GM23248 (cell line): ENCODE measurements at places on chromosomes 7 and 10. TPM values are rescaled to one million over a fixed set of nuclear protein-coding genes. Genes with fewer than 3 reads are reported as not detected.
A peak's percentile ranks its signal among the peaks of the same experiment; 100 is the strongest.

DNA sequence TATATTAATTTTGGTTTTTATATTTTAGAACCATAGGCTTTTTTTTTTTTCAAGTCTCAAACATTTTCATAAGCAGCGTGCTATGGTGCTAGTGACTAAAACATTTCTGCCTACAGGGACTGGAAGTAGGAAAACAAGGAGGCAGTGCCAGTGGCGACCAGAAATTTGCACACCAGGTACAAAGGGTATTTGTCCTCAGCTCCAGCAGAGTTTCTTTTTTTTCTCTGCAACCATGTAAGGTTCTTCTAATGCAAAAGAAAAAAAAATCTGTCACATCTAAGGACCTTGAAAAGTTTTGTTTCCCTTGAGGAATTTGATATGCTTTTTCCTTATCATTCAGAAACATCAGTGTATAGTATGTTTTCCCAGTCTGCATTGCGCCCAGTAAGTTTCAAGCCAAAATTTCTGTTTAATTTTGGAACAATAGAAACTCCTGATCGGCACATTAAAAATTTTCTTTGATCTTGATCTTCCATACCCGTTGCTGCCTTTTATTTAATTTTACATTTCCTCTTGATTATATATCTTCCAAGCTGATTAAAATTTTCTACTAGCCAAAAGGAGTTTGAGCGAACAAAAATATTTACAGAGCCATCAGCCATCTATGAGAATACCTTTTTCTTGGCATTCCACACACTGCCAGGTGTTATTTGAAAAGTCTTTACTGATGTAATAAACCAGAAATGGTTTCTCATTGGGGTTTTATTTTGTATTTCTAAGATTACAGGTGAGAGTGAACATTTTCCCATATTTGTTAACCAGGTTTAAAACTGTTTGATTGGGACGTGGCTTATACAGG lies 956 bp upstream of the KLHDC10 start:
- H3K4me3 ChIP-seq, result peak overlapping the region; percentile 97
- DNase-seq, result no peak
- H3K36me3 ChIP-seq, result no peaks in the 10 kb centered on the region
- H3K27me3 ChIP-seq, result no peaks in the 10 kb centered on the region

- H3K36me3 ChIP-seq, result no peaks in the 10 kb centered on the region
- H3K27me3 ChIP-seq, result no peaks in the 10 kb centered on the region
- DNase-seq, result no peak
- no peak overlapping the region for H3K27ac ChIP-seq
- H3K4me1 ChIP-seq, result no peaks in the 10 kb centered on the region
- H3K4me3 ChIP-seq, result no peak overlapping the region
These were observed 272.8 kb downstream of the ELFN1 start for GRCh38 chr7:1942941-1943289.

- DNase-seq, result peak; percentile 25
- peaks cover 30% of the 10 kb centered on the region for H3K36me3 ChIP-seq
- peak overlapping the region; percentile 13; the same call in 1 of the 2 replicates for H3K27ac ChIP-seq
- no peak overlapping the region for H3K4me3 ChIP-seq
- H3K27me3 ChIP-seq, result no peaks in the 10 kb centered on the region
- peaks cover 14% of the 10 kb centered on the region for H3K4me1 ChIP-seq
These were observed 85.4 kb upstream of the GSDME start for GRCh38 chr7:24842449-24843241.

DNA sequence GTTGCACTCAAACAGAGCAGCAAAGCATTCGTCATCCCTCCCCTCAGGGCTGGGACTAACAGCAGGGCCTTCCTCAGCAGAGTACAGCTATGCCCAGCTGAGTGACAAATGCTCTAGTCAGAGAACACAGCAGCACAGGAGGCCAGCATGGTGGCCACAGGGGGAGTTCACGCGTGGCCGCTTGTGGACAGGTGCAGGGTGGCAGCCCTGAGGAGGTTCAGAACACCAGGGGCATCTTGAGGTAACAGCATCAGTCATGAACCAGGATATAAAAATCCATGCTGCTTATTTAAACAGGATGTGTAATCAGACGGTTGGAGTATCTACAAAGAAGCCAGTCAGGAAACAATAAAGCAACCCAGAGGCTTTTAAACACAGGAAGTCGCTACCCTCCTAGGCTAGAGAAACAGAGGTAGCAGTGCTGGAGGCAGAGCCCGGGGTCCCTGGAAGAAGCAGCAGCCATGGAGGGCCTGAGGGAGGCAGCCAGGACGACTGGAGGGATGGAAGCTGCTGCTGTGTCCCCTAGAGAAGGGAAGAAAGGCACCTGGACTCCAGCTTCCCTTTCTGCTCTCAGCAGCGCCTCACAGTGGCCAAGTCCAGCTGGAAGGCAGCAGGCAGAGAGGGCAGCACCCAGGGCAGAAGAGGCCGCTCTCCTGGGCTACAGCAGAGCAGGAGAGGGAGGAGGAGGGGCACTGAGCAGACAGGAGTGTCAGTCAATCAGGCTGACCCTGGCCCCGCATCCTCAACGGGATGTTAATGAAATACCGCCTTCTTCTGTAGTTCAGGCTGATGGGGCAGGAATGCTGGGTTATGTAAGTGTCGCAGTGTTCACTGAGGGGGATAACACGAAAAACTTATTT lies 70.8 kb upstream of the UCN3 start:
- H3K4me3 ChIP-seq, result no peak overlapping the region
- H3K4me1 ChIP-seq, result peaks cover 14% of the 10 kb centered on the region
- no peaks in the 10 kb centered on the region for H3K36me3 ChIP-seq
- peak overlapping the region; percentile 50 for H3K27ac ChIP-seq
- DNase-seq, result peak; percentile 62
- H3K27me3 ChIP-seq, result no peaks in the 10 kb centered on the region

- no peak for DNase-seq
- H3K27me3 ChIP-seq, result no peaks in the 10 kb centered on the region
- no peak overlapping the region for H3K27ac ChIP-seq
- no peaks in the 10 kb centered on the region for H3K36me3 ChIP-seq
- H3K4me3 ChIP-seq, result no peak overlapping the region
- peaks cover 1% of the 10 kb centered on the region; the same call in 1 of the 2 replicates for H3K4me1 ChIP-seq
These were observed 132.7 kb upstream of the YAE1 start for GRCh38 chr7:39433550-39433949.

The EBF3 gene
- 0.25 and 0.43 TPM in 2 replicates for total RNA-seq

DNA sequence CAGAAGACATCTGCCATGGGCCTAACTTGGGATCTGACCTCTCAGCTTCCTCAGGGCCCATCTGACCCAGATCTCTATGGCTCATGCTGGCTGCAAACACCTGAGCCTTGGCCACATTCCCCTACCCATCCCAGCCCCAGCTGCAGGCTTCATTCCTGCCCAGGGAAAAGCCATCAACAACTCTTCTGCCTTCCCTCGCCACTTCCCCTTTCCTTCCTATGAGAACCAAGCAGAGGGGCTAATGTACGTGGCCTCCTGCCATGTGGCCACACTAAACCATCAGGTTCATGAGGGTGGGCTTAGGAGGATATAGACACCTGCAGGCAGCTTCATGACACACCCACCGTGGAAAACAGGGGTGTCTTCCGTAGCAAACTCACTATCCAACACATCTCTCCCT lies 312.2 kb downstream of the GALNT17 start:
- no peaks in the 10 kb centered on the region for H3K27me3 ChIP-seq
- DNase-seq, result no peak
- H3K36me3 ChIP-seq, result no peaks in the 10 kb centered on the region
- H3K4me3 ChIP-seq, result no peak overlapping the region

GRCh38 chr7:128192497-128193142 lies 48.5 kb upstream of the LEP start:
- H3K36me3 ChIP-seq, result no peaks in the 10 kb centered on the region
- DNase-seq, result no peak
- H3K27me3 ChIP-seq, result peaks cover 21% of the 10 kb centered on the region

DNA sequence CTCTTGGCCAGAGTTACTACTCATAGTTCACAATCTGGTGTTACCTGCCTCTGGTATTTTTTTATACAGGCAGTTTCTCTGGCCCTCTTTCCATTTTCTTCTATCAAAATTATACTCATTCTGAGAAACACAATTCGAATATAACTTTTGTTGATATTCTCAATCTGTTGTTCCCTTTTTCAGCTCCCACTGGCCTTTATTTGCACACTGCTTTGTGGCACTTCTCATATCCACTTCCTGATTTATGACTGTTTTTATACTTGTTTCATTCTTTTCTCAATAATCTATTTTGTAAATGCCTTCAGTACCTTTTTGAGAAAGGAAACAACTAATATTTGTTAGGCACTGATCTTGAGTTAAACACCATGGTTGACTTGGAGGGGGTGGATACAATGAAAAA lies 93.8 kb upstream of the HDAC9 start:
- no peaks in the 10 kb centered on the region for H3K27me3 ChIP-seq
- no peaks in the 10 kb centered on the region for H3K36me3 ChIP-seq
- H3K4me1 ChIP-seq, result peaks cover 21% of the 10 kb centered on the region
- no peak overlapping the region for H3K27ac ChIP-seq
